Hematopoietic multipotent progenitor cell treated with erythropoietin and hydrocortisone succinate and interleukin-3 and kit ligand, for 4 days (in vitro differentiated cells): ENCODE measurements at places on chromosomes 6 and 20.
A peak's percentile ranks its signal among the peaks of the same experiment; 100 is the strongest.

- DNase-seq = no peak
Measured at GRCh38 chr6:4914420-4915159, 89.2 kb downstream of the RPP40 start.

- DNase-seq = no peak
Measured at GRCh38 chr20:8121666-8122065, 10.4 kb upstream of the PLCB1 start.

DNA sequence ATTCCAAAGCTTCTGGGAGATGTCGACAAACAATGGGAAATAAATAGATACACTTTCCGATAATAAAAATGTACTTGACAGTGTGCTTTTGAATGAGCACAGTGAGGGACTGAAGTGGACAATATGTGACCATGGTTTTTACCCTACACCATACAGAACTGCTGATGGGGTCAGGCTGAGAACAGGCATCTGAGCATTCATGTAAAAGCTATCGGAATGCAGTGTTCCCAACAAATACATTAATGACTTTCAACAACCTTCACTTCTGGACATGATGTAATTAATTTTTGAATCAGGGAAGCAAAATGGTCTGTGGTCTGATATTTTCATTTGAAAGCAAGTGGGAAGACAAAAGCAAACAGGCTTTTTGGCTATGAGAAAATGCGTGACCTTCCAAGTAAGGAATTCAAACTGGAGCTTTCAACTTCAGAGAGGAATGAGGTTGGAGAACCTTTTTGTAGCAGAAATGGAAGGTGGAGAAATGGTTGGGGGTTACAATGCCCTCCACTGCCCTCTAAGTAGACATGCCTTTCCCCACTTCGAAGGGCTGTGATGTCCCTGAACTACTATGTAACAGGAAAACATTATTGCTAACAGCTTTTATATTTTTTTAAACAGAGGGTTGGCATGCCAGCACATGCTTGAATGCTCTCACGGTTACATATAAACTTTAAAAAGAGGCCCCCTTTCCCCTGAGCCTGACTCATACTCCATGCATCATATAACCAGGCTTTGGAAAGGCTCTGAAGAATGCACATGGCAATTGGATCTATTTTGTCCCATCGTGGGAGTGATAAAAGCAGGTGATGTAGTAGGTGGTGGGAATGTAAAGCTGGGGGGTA, 203.5 kb upstream of the CITED2 start:
- DNase-seq = no peak

DNA sequence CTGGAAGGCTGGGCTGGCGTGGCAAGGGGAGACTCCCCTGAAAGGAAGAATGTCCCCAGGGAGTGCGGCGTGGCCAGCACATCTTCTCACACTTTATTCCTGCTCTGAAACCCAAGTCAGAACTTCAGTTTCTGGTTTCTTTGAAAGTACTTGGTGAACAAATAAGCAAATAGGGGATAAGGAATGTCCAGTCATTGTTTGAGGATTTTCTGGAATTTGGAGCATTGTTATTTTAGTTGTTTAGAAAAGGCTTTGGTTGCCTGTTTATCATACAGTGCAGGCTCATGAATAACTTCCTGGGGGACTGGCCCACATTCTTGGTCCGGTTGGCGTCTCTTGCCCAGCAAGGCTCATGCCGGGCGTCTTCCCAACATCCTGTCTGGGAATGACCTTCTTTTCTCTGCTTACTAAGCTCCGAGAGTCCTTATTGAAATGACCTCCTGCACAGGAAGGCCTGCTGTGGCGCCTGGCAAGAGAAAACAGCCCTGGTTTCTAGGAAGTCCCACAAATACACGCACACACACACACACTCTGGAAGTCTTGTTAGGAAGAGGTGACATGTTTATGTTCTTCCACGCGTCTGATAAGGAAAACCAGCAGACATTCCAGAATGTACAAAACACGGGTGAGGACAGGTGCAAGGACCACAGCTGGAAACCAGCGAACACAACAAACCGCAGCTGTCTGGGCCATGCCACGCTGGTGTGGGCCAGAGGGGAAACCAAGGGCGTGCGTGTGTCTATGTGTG, 71.9 kb downstream of the TMEM170B start:
- no peak for DNase-seq

GRCh38 chr6:148972481-148972880, 225.7 kb downstream of the UST start:
- DNase-seq = peak; percentile 50
